Lower leg skin (tissue), 4 donors: ENCODE measurements at places on chromosomes 4 and X.

- no peak for DNase-seq
Measured at GRCh38 chr4:58111818-58112217, 1001.6 kb upstream of the IGFBP7 start.

GRCh38 chr4:138724530-138724929, 291.1 kb upstream of the NOCT start:
- no peak for DNase-seq

GRCh38 chr4:17370818-17371217, 141.1 kb downstream of the QDPR start:
- no peak for DNase-seq

- DNase-seq = no peak
Measured at GRCh38 chr4:39937683-39938268, 39.9 kb downstream of the PDS5A start.

- no peak for DNase-seq
Measured at GRCh38 chr4:182973511-182973911, 56.3 kb upstream of the DCTD start.
